ENCODE measurements at places on chromosomes 7 and 10. TPM values are rescaled to one million over a fixed set of nuclear protein-coding genes. Genes with fewer than 3 reads are reported as not detected.

The PAXIP1 gene
- total RNA-seq: 22.5 TPM

GRCh38 chr10:71852355-71852937, 1.4 kb upstream of the PSAP start:
- no peak for DNase-seq

GRCh38 chr7:146641491-146641890, 524.9 kb downstream of the CNTNAP2 start:
- DNase-seq: no peak

DNA sequence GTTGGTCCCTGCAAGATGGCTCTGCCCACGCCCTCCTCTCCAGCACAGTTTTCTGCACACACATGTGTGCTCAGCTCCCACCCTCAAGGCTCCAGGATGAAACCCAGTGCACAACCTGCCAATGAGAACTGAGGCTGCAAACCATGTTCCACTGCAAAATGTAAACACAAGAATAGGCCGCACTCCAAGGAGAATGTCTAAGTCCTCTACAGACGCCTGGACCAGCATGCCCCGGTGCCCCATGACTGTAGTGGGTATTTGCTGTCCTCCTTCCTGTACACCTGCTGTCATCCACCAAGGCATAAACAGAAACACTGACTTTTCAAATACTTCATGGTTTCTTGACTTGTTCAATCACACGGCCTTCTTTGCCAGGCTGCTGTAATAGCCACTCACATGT, 72.6 kb downstream of the COBL start:
- no peak for DNase-seq

The SEMA3A gene
- 0.32 TPM for total RNA-seq

DNA sequence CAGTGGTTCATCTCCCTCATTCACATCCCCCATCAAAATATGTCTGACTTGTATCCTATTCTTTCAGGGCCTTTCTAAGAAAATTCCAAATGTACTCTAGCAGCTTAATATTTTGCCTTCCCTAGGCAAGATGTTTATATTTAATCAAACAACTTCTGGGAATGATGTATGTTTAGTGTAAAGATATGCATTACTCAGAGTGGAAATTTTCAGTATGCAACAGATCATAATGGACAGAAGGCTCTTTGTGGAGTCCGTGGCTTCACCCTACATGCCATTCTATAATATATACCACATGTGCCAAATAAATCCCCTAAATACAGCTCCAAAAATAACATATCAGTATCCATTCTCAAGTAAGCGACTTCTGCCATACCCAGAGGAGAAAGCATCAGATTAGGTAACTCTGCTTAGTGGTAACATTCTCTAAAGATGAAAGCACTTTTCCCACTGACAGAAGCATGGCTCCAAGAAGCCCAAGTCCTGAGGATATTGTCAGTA, 316.6 kb downstream of the KCNMA1 start:
- no peak for DNase-seq

All from GM12878 (cell line).